ENCODE measurements at places on chromosomes 7 and 10. TPM values are rescaled to one million over a fixed set of nuclear protein-coding genes. Genes with fewer than 3 reads are reported as not detected.

DNA sequence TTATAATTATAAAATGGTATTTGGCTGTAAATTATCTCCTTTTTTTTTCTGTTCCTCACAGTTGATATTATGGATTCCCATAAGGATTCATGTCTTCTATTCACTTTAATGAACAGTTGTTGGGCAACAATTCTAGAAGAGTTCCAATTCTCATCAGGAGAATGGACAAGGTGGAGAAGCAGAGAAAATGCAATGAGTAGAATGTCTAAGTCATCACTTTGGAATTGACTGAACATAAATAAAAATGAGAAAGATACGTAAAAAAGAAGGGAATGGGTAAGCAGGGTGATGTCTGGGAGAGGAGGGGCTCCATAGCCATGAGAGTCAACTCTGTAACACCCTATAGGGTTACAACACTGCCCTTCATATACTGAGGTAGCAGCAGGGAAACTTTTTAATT, 1.8 kb upstream of the CAV2 start:
- no peak for DNase-seq

Gene TNS3
- total RNA-seq = 24.2 TPM

Gene CDC14C
- not detected for total RNA-seq

GRCh38 chr10:31549896-31550295, 230.9 kb downstream of the ZEB1 start:
- no peak for DNase-seq

Gene DNAH11
- 4.9 TPM for total RNA-seq

DNA sequence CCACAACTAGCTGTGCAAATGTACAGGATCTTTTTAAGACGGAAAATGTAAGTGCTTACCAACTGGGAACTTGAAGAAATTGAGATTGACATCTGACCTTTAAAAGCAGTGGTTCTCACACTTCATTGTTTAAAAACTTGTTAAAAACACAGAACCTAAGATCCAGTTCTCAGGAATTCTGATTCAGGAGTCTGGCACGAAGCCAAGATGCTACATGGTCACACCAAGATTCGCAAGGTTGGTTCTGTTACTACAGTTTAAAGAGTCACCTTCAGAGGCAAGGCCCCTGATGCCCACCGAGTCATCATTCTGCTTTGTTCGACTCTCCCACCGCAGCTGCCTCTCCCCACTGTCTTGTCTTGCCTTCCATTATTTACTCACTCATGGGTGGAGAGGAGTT, 113.3 kb downstream of the GLI3 start:
- DNase-seq = no peak

DNA sequence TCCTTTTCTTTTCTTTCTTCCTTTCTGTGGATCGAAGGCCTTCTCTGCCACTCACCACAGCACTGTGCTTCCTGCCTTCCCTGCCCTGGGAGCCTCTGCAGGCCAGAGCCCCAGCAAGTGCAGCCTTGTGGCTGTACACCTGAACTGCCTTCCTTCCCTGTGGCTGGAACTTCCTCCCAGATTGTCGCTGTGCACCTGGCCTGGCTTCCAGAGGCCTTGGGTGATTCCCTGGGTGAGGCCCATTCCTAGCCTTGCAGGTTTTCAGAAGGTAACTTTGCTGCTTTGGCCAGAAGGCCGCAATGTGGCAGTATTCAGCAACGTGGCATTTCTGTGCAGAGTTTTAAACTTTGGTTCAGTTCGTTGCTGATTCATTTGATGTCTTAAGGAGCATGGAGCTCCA, 50.1 kb upstream of the RASGEF1A start:
- DNase-seq = no peak

Data from H1 (cell line).